Smooth muscle cell of the brain vasculature (primary cell): ENCODE measurements at places on chromosomes 6 and 20.

DNA sequence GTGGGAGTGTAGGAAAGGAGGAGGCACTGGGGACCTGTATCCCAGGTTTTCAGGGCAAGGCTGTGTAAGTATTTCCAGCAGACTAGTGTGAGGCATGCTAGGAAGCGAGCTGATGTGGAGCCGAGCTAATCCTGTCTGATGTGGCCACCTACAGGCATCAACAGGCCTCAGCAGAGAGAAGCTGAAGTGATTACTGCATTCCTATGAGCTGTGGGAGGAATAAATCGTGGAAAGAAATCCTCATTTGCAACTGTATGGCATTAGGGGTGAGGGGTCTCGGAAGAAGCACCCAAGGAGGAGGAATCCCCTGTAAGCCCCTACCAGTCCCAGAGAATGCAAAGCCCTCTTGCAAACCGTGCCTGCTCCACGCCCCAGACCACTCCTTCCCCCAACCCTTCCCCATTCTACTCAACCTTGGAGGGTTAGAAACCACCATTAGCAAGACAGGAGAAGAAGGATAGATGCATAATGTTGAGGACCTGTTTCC, 41.6 kb downstream of the C6orf15 start:
- no peak for DNase-seq

- no peak for DNase-seq
Observed at GRCh38 chr20:29750268-29750899, 1507.1 kb upstream of the DEFB115 start.

GRCh38 chr6:26092443-26092842, 5.2 kb downstream of the HFE start:
- no peak for DNase-seq

- no peak for DNase-seq
Observed at GRCh38 chr20:36145877-36146707, 8.4 kb upstream of the EPB41L1 start.

GRCh38 chr6:109458774-109459531, 3.4 kb upstream of the MICAL1 start:
- DNase-seq = no peak

GRCh38 chr6:24274441-24275083, 83.3 kb downstream of the DCDC2 start:
- no peak for DNase-seq

DNA sequence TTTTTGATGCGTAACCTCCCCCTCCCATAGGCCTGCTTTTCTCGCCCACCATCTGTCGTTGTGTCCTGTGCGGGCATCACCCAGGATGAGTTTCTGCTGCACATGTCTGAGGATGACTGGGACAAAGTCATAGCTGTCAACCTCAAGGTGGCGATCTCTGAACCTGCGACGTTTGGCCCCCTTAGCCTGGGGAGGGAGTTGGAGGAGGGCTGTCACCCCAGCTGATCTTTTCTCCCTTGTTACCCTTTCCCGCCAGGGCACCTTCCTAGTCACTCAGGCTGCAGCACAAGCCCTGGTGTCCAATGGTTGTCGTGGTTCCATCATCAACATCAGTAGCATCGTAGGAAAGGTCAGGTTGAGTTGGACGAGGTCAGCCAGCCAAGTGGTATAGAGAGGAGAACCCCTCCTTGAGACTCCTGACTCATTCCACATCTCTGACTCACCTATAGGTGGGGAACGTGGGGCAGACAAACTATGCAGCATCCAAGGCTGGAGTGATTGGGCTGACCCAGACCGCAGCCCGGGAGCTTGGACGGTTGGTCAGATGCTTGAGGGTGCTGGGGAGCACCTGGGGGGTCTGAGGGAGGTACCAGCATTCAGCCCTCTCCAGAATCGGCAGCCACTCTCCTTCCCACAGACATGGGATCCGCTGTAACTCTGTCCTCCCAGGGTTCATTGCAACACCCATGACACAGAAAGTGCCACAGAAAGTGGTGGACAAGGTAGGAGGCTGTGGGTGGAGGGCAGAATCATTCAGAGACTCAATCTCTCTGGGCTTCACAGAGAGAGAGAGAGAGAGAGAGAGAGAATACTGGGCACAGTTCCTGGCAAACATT, 954 bp downstream of the HSD17B8 start:
- no peak for DNase-seq

- DNase-seq = no peak
Observed at GRCh38 chr6:119210596-119210995, 132.1 kb upstream of the FAM184A start.

DNA sequence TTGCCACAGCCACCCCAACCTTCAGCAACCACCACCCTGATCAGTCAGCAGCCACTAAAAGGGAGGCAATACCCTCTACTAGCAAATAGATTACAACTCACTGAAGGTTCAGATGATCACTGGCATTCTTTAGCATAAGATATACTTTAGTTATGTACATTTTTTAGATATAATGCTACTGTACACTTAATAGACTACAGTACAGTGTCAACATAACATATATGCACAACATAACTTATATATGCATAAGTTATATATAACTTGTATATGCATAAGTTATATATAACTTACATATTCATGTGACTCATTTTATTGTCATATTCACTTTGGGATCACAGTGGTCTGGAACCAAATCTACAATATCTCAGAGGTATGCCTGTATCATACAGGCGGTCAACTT, 61.7 kb downstream of the GMDS start:
- DNase-seq = no peak

DNA sequence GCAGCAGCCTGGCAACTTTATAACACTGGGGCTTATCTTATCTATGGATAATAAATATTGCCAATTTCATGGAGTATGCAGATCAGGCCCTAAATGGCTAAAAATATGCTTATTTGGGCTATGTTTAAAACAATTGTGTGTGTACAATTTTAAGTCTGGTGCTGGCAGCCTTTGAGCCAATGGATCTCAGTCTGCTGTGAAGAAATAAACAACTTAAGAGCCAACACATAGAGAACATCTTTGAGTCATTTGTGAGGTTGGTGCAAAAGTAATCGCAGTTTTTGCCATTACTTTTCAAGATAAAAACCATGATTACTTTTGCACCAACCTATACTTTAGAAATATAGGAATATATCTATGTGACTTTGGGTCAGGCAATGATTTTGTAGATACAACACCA, 129.1 kb upstream of the CARMIL1 start:
- DNase-seq = no peak

GRCh38 chr6:18990059-18990978, 603.2 kb downstream of the RNF144B start:
- no peak for DNase-seq

GRCh38 chr20:48196486-48196885, 411.2 kb upstream of the SULF2 start:
- DNase-seq = no peak

- no peak for DNase-seq
Observed at GRCh38 chr20:36493801-36494114, 47.6 kb upstream of the MYL9 start.

GRCh38 chr20:57600320-57601210, 19.7 kb downstream of the ZBP1 start:
- no peak for DNase-seq

DNA sequence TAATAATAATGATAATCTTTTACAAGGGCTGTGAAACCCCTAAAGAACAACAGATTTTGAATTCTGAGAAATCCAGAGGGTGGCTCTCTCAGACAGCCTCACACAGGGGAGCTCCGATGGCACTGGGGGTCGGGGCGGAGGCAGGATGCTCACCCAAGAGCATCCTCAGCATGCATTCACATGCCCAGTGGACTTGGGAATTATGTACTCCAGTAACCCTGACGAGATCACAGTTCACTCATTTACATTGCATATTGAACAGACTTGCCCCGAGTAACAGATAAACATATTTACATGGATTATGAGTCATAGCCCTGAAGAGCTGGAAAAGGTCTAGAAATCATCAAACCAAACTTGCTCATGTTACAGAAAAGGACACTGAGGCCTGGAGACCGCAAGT, 482.7 kb upstream of the JARID2 start:
- DNase-seq = no peak

DNA sequence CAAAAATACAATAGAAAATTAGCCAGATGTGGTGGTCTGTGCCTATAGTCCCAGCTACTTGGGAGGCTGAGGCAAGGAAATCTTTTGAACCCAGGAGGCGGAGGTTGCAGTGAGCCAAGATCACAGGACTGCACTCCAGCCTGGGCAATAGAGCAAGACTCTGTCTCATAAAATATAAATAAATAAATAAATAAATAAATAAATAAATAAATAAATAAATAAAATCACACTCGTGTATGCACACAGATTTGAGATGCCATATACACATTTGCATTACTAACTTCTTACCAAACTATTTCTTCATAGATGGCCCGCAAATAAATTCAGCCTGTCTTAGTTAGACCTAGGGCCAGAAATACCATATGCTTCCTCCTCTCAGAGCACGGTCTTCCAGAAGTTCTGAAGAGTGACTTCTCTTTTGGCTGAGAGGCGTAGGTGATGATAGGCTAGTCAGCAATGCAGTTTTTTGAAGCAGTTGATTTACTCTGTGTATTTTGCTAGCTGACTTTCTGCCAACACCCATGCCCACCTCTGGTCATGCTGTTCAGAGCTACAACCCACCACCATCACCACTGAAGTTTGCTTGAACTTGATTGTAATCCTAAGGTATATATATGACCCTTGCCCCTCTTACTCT, 150.1 kb downstream of the SASH1 start:
- DNase-seq = no peak

- DNase-seq = no peak
Observed at GRCh38 chr6:127933852-127934840, 33.3 kb upstream of the THEMIS start.
